Gastroesophageal sphincter (tissue), 4 donors: ENCODE measurements at places on chromosomes 6 and 20. TPM values are rescaled to one million over a fixed set of nuclear protein-coding genes. Genes with fewer than 3 reads are reported as not detected.

ARFGEF3 gene
- total RNA-seq: 4.2 TPM

MAD2L1BP gene
- total RNA-seq: 26.8 TPM

LY6G6D gene
- total RNA-seq: not detected

PAK5 gene
- 6.6 TPM for total RNA-seq

C2 gene
- 11.5 TPM for total RNA-seq

CD93 gene
- total RNA-seq: 20.4 TPM

NEU1 gene
- 31.0 TPM for total RNA-seq

ATF6B gene
- 23.6 TPM for total RNA-seq

LIME1 gene
- total RNA-seq: 17.0 TPM

BMP2 gene
- 5.3 TPM for total RNA-seq

THBD gene
- total RNA-seq: 77.4 TPM

ZNF165 gene
- 0.81 TPM for total RNA-seq

SRSF12 gene
- total RNA-seq: 0.78 TPM

BTBD9 gene
- 18.9 TPM for total RNA-seq

APCDD1L gene
- 0.40 TPM for total RNA-seq

ABCF1 gene
- total RNA-seq: 42.8 TPM

HSPA12B gene
- total RNA-seq: 19.1 TPM

SNX21 gene
- 76.3 TPM for total RNA-seq

TSPO2 gene
- not detected for total RNA-seq

SDCBP2 gene
- total RNA-seq: 3.5 TPM

BACH2 gene
- total RNA-seq: 4.2 TPM

ADAT2 gene
- 3.7 TPM for total RNA-seq

EBF4 gene
- total RNA-seq: 20.4 TPM

CST2 gene
- total RNA-seq: not detected

OLIG3 gene
- total RNA-seq: 0.23 TPM
